ENCODE measurements at places on chromosomes 11 and 22.

GRCh38 chr11:74749965-74750296, 1.3 kb downstream of the RNF169 start:
- DNase-seq = no peak

GRCh38 chr22:39518996-39519680, 1.2 kb upstream of the ATF4 start:
- DNase-seq = peak; percentile 66

DNA sequence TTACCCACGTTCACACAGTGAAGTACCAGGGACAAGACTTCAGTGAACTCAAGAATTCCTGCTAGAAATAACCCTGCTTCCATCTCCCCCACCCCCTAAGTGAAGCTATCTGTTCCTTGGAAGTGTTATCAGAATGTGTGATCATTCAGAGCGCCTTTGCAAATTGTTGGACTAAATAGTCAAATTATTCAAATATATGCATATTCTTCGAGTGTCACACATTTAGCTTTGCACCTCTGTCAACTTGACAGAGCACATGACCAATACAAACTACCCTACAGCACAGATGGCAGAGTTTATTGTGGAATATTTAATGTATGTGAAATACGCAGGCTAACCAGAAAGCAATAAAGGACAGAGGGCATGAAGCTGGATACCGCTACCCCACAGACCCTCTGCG, 2.6 kb upstream of the BDNF start:
- no peak for DNase-seq

DNA sequence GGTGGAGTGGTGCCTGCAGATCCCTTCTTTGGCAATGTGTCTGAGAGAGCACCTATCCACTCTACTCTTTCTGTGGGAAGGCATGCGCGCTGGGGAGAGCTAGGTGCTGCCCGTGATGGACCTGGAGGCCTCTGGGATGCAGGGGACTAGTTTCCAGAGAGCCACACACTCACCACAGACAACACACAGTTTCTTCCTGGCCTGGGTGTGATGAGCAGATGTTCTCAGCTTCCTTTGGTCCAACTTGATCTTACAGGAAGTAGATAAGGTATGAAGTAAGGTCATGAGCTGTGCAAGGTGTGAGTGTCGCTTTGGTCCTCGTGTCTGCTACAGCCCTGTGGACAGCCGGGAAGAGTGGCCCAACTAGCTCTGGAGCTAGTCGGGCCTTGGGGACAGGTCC, 27.3 kb upstream of the SUSD2 start:
- DNase-seq = no peak

DNA sequence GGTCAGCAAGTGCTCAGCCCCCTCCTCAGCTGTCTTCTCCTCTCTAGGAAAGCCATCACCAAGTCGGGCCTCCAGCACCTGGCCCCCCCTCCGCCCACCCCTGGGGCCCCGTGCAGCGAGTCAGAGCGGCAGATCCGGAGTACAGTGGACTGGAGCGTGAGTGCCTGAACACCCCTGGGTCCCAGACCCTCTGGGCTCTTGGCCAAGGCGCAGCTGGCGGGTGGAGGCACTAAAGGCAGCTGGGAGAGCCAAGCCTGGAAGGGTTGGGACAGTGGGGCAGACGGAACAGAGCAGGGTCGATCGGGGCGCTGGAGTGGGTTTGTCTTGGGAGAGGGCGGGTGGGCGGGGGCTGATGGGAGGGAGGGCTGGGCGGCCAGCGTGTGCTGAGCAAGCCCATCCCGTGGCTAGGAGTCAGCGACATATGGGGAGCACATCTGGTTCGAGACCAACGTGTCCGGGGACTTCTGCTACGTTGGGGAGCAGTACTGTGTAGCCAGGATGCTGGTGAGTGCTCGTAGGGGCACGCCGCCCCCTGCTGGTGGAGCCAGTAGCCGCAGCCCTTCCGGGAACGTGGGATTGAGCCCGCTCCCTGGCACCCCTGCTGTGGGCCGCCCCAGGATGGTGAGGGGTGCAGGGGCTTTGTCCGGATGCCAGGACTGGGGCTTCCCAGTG, 14.1 kb upstream of the MDK start:
- peak; percentile 81 for DNase-seq

- DNase-seq = no peak
Measured at GRCh38 chr11:78731027-78731426, 156.4 kb upstream of the NARS2 start.

- no peak for DNase-seq
Measured at GRCh38 chr22:46090631-46091201, 59.6 kb upstream of the PPARA start.

DNA sequence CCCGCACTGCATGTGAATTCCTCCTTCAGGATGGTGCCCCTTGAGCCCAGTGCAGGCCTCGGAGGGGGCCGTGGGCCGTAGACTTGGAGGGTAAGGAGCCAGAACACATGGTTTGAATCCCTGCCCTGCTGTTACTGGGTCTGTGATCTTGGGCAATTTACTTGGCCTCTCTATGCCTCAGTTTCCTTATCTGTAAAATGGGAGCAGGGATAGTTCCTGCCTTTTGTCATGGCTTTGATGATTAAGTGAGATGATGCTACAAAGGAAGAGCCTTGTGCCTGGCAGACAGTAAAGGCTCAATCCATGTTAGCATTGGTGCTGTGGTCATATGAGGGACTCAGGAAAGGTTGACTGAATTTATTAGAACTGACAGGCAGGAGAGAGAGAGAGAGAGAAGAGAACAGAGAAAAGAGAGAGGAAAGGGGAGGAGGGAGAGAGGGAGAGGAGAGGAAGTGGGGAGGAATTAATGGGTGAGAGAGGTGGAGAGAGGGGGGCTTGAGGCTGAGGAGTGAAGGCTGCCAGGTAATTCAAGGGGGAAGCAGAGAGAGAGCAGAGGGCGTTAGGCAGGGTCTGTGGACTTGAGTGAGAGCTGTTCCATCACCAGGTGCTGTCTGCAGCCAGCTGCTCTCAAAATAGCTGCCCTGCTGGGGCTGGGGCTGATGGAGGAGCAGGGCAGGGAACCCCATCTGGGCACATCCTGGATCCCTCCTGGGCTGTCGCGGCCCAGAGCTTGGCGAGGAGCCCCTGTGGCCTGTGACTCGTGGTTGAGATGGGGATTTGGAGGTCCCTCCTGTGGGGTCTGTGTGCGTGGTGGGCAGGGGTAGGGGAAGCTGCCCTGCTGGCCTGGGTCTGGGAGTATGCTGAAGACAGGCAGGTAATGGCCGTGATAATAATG, 44.1 kb downstream of the MCM5 start:
- no peak for DNase-seq

GRCh38 chr22:38696606-38697424, 3.9 kb downstream of the JOSD1 start:
- no peak for DNase-seq

DNA sequence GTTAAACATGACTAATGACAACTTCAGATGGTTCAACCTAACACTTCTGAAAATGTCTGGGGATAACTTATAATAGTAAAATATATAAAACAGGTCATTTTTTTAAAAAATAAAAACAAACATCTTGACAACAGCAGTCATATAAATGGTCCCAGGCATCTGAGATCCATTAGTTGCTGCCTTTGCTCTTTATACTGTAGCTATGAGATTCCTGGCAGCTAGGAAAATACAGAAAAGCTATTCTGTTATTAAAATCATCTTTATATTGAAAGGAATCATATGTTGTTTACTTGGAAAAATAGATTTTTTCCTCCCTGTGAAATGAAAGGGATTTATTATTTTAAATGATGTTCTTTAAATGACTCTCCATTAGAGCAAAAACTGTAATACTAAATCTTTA, 55.7 kb upstream of the DEUP1 start:
- DNase-seq = no peak

- DNase-seq = no peak
Measured at GRCh38 chr22:23404689-23405365, 175.3 kb downstream of the IGLL1 start.

DNA sequence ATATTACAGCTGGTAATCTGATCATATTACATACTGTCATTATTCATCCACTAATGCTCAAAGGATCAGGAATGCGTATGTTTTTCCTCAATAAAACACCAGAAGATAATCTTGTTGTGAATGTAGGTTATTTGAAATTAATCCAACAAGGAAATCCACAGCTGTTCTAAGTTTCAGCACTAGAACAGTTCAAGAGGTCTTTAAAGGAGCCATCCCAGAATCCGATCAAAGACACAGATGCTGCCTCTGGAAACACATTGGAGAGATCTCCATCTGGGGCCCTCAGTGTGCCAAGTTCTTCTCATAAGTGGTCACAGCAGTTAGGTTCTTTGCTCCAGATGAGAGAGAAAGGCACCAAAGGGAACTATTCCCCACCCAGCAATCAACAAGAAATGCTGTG, 1955.1 kb upstream of the RAG2 start:
- no peak for DNase-seq

DNA sequence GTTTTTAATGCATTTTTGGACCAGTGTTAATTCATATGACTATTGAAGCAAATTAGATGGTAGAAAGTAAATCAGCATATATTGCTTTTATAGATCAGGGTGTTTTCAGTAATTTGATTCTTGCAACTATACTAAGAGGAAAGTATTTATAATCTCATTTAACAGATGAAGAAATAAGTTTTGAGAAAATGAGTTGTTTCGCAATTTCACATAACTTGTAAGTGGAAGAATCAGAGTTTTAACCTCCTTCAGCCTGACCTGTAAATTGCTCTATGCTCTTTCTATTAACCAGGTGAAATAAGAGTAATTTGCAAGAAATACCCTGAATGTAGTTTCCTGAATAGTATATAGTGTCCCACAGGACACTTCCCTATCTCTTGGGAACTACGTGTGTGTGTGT, 1106.8 kb upstream of the RAG2 start:
- no peak for DNase-seq

GRCh38 chr22:46336119-46337078, 885 bp downstream of the TRMU start:
- no peak for DNase-seq

Data from Ammon's horn (tissue), 1 donor.